Fibroblast of skin of abdomen (primary cell): ENCODE measurements at places on chromosomes 1 and 21.

DNA sequence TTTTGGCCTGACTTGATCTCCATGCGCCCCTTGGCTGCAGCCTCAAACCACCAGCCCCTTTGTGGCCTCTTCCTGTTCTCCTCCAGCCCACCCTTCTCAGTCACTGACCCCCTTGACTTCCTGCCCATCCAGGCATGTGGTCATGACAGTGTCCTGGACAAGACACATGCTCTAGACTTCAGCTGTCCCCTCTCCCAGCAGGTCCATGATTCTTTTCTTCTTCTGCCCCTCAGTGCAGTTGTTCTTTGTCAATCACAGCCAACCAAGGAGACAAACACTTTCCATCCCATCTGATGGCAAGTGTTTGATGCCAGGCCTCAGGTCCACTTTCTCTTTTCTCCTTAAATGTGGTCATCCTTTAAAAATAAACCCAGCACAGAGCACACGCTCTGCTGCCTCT lies 49.7 kb downstream of the SYT6 start:
- no peak for DNase-seq

GRCh38 chr1:152919071-152919470 lies 10.7 kb downstream of the IVL start:
- DNase-seq: no peak

- peak; percentile 100 for DNase-seq
These were observed 632.0 kb downstream of the SMYD3 start for GRCh38 chr1:245874942-245875580.

DNA sequence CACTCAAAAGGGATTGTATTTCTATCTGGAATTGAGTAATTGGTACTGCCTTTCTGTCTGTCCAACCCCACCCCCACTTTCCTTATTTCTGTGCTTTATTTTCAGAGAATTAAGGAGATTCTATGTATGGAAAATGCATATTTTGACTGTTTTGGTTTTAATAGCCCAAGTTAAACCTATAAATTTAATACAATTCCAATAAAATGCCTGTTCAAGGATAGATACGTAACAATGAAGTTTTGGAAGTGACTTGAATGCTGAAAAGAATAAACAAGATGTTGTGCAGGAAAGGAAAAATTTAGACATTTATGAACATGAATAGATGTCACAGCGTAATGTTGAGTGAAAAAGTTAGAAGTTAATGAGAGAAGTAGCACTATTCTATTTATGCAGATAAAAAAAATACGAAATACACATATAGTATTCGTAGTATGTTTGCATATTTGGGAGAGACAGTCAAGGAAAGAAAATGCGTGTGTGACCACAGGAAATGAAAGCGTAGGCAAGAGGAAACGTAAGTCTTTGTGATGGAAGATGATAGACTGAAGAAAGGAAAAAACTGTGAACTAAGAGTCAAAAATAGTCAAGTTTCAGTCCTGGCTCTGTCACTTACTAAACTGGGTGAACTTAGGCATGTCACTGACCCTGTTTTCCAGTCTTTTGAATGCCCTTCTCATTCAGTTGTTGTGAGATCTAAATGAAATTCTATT lies 62.1 kb downstream of the MEF2D start:
- DNase-seq: peak; percentile 24

DNA sequence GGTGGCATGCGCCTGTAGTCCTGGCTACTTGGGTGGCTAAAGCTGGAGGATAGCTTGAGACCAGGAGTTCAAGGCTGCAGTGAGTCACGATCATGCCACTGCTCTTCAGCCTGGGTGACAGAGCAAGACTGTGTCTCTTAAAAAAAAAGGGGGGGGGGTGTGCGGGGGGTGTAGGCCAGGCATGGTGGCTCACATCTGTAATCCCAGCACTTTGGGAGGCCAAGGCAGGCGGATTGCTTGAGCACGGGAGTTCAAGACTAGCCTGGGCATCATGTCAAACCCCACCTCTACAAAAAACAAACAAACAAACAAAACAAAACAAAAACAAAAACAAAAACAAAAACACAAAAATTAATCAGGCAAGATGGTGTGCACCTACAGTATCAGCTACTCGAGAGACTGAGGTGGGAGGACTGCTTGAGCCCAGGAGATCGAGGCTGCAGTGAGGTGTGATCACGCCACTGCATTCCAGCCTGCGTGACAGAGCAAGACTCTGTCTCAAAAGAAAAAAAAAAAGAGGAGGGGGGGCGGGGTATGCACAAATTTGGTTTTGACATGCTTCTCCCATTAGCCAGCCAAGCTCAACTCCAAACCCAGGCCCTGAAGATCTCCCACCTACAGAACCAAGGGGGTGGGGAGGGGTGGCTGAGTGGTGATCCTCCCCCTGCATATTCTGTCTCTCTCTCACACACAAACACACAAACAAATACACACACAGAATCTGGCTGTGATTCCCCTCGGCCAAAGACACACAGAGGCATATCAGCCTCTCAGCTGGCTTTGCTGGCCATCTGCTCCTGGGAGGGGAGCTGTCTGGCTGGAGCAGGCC lies 3.1 kb downstream of the PTAFR start:
- DNase-seq: peak; percentile 29

DNA sequence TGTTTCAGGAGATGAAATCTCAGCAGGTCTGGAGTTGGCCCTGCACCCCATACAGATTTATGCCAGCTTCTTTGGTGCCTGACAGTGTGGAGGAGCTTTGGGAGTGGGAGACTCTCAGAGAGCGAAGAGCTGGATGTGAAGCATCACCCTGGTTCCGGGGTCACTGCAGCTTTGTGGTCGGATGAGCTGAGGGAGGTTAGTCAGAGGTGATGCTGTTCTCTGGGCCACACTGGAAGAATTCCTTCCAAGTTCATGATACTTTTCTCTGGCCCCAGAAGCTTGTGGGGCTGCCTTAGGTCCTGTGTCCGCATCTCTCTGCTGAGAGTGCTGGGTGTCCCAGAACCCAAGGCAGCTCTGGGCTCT lies 467.8 kb downstream of the CAMTA1 start:
- peak; percentile 43 for DNase-seq

- DNase-seq: peak; percentile 66
These were observed 21.2 kb upstream of the EPRS1 start for GRCh38 chr1:220067269-220068204.

GRCh38 chr1:115191691-115192090 lies 102.4 kb upstream of the TSPAN2 start:
- DNase-seq: no peak

DNA sequence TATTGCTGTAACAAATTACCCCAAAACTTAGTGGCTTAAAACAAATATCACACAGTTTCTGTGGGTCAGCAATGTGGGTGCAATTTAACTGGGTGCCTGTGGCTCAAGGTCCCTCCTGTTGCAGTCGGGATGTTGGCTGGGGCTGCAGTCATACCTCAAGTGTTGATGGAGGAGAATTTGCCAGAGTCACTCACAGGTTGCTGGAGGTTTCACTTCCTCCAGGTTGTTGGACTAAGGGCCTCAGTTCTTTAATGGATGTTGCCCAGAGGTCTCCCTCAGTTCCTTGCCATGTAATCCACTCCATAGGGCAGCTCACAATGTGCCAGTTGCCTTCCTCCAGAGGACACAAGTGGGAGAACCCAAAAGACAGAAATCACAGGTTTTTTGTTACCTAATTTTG lies 2.5 kb upstream of the TAF13 start:
- DNase-seq: no peak

DNA sequence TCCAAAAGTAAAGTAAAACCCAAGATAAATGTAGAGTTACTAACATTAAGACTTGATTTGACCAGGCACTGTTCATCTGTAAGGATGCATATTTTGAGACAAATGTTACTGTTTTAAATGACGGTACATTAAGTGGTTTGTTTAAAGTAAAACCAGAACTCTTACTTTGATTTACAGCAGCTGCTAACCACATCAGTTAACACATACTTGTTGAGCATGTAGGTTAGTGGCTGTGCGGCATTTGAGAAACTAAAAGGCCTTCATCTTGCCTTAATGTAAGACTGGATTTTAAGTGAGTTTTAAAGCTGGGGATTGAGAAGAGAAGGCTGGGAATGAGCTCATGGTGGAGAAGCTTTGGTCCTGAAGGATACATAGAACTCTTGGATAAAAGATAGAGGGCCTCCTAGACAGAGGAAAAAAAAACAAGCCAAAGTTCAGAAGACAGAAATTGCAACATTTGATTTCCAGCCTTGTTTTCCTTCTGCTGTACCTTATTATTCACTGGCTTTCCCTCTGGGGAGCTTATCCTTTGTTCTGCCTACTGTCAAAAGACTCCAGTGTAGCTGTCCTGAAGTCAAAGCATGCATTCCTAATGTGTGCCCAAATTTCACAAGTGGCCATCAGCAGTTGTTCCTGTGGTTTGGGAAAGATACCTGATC lies 66.6 kb downstream of the MTR start:
- DNase-seq: peak; percentile 72

GRCh38 chr1:84141182-84142003 lies 2.7 kb upstream of the PRKACB start:
- no peak for DNase-seq

DNA sequence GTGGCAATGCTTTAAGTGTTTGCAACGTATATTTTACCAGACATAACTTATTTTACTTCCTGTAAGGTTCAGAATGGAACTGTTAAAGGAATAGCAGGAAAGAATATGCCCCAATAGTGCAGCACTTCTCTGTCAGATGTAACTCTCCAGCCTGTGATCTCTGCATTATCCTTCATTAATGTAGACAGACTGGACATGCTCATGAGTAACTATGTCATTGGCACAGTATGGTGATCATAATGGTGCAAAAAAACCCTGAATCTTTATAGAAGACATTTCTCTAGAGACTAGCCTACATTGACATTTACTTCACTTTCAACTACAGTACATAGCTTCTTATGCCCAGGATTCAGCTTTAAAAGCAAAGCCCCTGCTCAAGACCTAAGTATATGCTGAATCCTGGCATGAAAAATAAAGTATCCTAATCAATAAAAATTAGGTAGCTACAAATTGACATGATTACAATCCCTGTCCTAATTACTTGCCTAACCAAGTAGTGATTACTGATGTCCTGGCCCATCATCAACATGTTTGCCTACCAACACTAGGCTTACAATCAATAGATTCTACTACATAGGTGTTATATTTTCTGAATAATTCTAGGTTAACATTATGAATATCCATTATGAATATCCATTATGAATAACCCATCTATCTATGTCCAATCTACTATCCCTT lies 13.9 kb downstream of the COX20 start:
- no peak for DNase-seq

DNA sequence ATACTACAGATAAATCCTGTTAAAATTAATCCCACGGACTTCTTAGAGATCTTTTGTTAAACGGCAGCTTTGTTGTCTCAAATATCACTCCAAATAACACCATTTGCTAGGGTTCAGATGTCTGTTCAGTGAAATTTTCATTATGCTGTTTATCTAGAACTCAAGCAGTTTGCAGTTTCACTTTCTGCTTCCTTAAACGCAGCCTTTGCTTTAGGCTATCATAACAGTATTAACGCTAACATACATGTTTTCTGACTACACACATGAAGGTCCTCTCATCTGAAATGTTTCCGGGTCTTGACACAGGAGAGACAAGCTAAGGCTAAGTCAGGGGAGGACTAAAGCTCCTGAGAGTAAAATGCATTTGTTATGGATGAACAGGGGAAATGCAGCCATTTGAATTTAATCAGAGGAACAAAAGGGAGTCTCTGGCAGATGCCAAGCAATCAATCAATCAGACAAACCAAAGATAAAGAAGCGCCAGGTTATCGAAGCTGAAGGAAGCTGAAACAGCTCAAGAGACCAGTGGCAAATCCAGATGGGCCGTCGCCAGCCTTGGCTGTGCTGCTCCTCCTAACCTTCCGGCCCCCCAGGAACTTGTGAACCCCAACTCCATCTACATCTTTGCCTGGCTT lies 16.9 kb downstream of the CCSAP start:
- no peak for DNase-seq

DNA sequence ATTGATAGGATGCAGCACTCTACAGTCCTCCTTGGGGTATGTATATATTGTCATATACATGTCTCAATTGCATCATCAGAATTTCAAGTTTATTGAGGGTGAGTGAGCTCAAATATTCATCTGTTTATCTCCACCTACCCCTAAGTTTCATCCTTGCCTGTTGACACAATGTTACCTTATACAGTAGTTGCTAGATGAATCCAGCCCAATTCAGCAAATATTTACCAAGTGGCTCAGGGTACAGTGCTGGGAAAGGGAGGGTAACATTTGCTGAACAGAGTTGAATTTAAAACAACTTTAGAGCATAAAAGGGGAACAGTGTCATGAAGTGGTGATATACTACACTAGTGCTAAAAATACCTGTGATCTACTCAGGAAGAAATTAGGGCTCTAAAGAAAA lies 14.4 kb downstream of the ELAVL4 start:
- DNase-seq: no peak

DNA sequence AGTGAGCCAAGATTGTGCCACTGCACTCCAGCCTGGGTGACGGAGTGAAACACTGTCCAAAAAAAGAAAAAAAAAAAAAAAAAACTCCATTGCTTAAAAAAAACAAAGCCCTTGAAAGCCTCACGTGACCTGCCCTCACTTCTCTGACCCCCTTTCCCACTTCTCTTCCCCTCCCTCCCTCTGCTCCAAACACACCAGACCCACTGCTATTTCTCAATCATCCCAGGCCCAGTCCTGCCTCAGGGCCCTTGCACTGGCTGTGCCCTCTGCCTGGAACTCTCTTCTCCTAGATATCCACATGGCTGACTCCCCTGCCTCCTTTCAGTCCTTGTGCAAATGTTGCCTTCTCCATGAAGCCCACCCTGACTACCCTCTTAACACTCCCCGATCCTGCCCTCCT lies 45.4 kb upstream of the TARDBP start:
- no peak for DNase-seq

DNA sequence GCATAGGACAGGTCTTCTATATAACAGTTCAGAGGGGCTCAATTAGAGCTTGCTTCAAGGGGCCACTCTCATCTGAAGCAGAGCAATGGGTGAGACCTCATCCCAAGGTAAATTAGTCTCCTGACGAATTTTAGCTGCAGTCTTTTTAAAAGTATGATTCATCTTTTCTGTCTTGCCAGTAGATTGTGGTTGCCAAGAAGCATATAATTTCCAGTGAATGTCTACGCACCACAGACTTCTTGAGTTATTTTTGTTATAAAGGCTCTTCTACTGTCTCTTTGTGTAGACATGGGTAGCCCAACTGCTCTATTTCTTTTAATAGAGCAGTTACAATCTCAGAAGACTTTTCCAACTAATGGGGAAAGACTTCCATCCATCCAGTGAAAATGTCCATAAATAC lies 108.9 kb upstream of the FMN2 start:
- DNase-seq: no peak

GRCh38 chr1:48061162-48062136 lies 64.3 kb upstream of the TRABD2B start:
- DNase-seq: peak; percentile 33

DNA sequence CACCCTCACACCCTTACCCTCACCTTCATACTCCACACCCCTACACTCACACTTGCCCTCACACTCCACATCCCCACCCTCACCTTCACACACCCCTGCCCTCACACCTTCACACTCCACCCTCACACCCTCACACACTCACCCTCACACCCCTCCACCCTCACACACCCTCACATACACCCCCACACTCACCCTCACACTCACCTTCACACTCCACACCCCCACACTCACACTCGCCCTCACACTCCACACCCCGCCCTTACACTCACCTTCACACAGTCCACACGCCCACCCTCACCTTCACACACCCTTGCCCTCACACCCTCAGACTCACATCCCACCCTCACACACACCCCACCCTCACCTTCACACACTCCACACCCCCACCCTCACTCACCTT lies 43.6 kb upstream of the EDN2 start:
- no peak for DNase-seq

- no peak for DNase-seq
These were observed 67.1 kb upstream of the NFASC start for GRCh38 chr1:204803607-204804006.

GRCh38 chr1:17586172-17586964 lies 46.9 kb downstream of the ARHGEF10L start:
- DNase-seq: peak; percentile 67
